ENCODE measurements at places on chromosomes 4 and X. TPM values are rescaled to one million over a fixed set of nuclear protein-coding genes. Genes with fewer than 3 reads are reported as not detected.
A peak's percentile ranks its signal among the peaks of the same experiment; 100 is the strongest.

The DRD5 gene
- total RNA-seq = not detected

- H3K36me3 ChIP-seq = no peaks in the 10 kb centered on the region
- no peak for DNase-seq
- H3K4me3 ChIP-seq = no peak overlapping the region
Observed at GRCh38 chrX:9677098-9677739, 88.4 kb downstream of the GPR143 start.

The DMP1 gene
- not detected for total RNA-seq

DNA sequence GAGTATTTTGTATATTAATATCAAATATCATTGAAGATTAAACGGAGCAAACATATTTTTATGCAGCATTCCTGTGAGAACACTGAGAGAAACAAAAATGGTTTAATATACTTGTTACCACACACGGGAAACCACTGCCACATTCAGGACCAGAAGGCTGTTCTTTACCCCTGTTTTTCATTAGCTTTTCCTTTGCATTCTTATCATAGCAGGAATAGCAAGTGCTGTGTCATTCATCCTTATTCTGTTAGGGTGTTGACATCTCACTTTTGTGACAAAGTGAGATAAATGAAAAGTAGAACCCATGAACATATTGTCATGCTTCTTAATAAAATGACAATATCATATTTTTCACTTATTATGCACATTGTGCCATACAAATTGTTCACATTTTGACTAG, 212.4 kb upstream of the NDST4 start:
- no peaks in the 10 kb centered on the region for H3K36me3 ChIP-seq
- H3K4me3 ChIP-seq = no peak overlapping the region
- H3K4me1 ChIP-seq = no peaks in the 10 kb centered on the region
- H3K27ac ChIP-seq = no peak overlapping the region
- DNase-seq = no peak

GRCh38 chr4:107913283-107913899, 18.0 kb upstream of the CYP2U1 start:
- DNase-seq = peak; percentile 33
- no peaks in the 10 kb centered on the region for H3K27me3 ChIP-seq
- H3K27ac ChIP-seq = no peak overlapping the region
- H3K4me1 ChIP-seq = no peaks in the 10 kb centered on the region

DNA sequence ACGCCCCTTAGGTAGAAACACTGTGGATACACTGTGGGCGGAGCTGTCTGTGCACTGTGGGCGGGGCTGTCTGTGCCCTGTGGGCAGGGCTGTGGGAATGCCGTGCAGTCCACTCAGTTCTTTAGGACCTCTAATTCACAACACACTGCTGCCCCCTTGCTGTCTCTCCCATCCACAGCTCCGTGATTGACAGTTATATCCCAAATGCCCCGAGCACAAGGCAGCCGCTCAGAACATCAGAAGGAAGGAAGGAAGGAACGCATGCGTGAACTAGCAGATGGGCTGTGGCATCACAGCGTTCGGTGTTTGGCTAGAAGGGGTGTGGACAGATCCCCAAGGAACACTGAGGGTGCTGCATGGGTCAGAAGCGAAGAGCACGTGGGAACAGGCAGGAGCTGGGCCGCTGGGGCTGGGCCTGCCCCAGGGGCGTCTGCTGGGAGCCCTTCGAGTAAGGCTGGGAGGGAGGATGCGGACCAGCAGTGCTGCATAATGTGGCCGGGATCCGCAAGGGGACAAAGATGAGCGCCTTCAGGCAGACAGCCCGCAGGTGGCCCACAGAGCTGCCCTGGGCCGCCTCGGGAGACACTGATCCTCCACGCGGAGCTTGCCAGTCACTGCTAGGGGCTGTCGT, 29.8 kb downstream of the ACOX3 start:
- DNase-seq = no peak
- H3K4me3 ChIP-seq = no peak overlapping the region
- H3K36me3 ChIP-seq = no peaks in the 10 kb centered on the region

GRCh38 chr4:20391198-20391597, 139.5 kb downstream of the SLIT2 start:
- no peak overlapping the region for H3K27ac ChIP-seq
- no peak for DNase-seq
- no peak overlapping the region for H3K4me3 ChIP-seq

DNA sequence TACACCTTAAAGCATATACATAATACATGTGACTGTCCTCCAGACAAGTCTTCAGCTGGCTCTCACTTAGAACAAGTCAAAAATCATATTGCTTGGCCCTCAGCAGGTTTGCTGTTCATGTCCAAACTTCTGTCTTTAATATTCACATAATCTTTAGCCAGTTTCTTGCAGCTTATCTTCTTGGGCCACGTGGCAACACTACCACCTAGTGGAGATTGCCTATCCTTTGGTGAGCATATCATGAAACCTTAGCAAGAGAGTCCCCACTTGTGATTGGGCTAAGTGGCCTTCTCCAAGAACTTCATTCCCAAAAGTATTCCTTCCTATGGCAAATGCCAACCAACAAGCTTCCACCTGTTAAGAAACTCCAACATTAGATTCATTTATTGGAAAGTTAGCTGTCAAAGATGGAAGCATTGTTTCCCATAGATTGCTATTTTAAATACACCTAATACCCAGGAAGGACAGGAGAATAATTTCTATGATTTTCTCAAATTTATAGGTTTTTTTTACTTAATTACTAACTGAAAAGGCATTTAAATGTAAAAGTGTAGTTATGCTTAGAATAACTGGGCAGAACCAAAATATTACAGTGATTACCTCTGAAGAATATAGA, 231.9 kb upstream of the INTU start:
- H3K4me1 ChIP-seq = no peaks in the 10 kb centered on the region
- H3K27me3 ChIP-seq = no peaks in the 10 kb centered on the region
- no peaks in the 10 kb centered on the region for H3K36me3 ChIP-seq
- H3K4me3 ChIP-seq = no peak overlapping the region
- peak; percentile 36 for DNase-seq

GRCh38 chr4:186201535-186202230, 10.3 kb downstream of the CYP4V2 start:
- no peak overlapping the region for H3K27ac ChIP-seq
- no peaks in the 10 kb centered on the region for H3K27me3 ChIP-seq
- H3K4me1 ChIP-seq = no peaks in the 10 kb centered on the region
- no peaks in the 10 kb centered on the region for H3K36me3 ChIP-seq
- H3K4me3 ChIP-seq = no peak overlapping the region
- peak; percentile 39 for DNase-seq

DNA sequence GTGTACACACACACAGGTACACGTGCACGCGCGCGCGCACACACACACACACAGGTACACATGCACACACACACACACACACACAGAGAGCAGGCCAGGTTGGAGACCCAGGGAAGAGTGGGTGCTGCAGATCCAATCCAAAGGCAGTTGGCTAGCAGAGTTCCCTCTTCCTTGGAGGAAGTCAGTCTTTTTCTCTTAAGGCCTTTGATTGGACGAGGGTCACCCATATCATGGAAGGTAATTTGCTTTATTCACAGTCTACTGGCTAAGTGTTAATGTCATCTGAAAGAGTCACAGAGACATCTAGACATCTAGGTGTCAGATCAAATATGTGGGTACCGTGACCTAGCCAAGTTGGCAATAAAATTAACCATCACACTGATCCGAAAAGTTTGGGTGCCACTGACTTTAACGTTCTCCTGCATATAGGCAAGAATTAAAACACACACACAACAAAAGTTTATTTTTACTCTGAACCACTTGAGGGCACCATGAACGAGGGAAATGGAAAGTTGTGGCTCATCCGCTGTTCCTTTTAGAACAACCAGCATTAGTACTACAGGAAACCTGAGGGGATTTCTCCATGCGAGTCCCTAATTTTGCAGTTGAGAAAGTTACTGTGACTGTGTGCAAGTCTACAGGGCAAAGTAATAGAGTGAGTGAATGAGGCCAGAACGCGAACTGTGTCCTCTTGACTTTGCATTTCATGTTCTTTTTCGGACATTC, 66.0 kb upstream of the STOX2 start:
- no peak overlapping the region for H3K4me3 ChIP-seq
- H3K36me3 ChIP-seq = no peaks in the 10 kb centered on the region
- no peak overlapping the region for H3K27ac ChIP-seq
- DNase-seq = no peak
- no peaks in the 10 kb centered on the region for H3K4me1 ChIP-seq

DNA sequence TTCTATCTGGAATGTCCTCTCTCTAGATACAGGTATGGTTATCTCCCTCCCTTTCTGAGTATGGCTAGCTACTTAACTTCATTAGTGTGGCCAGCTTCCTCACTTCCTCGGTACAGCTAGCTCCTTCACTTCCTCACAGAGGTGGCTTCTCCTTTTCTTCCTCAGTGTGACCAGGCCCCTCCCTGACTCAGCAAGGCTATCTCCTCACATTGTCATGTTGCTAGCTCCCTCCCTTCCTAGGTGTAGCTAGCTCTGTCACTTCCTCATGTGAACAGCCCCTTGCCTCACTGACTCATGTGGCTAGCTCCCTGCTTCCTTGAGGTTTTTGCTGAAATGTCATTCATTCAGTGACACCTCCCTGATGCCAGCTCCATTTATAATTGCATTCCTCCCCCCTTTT, 67.3 kb upstream of the DDIT4L start:
- DNase-seq = no peak
- H3K4me3 ChIP-seq = no peak overlapping the region
- H3K27me3 ChIP-seq = no peaks in the 10 kb centered on the region
- no peak overlapping the region for H3K27ac ChIP-seq
- H3K36me3 ChIP-seq = no peaks in the 10 kb centered on the region

The HOPX gene
- not detected for total RNA-seq

DNA sequence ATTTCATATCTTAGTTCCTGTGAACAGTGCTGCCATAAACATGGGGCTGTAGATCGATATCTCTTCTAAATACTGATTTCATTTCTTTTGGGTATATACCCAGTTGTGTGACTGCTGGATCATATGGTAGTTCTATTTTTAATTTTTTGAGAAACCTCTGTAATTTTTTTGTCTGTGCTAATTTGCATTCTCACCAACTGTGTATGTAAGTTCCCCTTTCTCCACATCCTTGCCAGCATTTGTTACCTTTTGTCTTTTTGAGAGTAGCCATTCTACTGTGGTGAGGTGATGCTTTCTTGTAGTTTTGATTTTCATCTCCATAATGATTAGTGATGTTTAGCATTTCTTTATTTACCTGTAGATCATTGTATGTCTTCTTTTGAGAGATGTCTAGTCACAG, 2086.5 kb upstream of the TENM3 start:
- H3K27ac ChIP-seq = no peak overlapping the region
- H3K4me1 ChIP-seq = no peaks in the 10 kb centered on the region
- no peaks in the 10 kb centered on the region for H3K27me3 ChIP-seq

DNA sequence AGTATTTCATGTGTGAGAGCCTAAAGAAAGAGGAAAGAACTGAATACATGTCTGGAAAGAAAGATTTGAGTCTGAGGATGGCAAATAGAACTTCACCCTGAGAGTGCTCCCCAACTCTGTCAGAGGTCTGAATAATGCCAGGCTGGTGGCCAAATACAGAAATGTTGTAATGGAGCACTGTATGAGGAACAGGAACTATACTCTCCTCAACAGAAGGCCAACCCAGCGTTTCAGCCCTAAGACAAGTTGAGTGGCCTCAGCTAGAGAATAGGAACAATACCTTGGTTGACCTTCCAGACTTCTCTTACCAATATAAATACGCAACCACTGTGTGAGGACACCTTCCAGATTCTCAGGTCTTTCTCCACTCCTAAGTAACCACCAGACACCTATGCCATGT, 94.5 kb upstream of the STIM2 start:
- no peaks in the 10 kb centered on the region for H3K36me3 ChIP-seq
- DNase-seq = no peak
- H3K4me3 ChIP-seq = no peak overlapping the region
- H3K4me1 ChIP-seq = no peaks in the 10 kb centered on the region
- no peaks in the 10 kb centered on the region for H3K27me3 ChIP-seq
- no peak overlapping the region for H3K27ac ChIP-seq

GRCh38 chr4:108527723-108528122, 92.7 kb upstream of the RPL34 start:
- H3K36me3 ChIP-seq = no peaks in the 10 kb centered on the region
- H3K4me3 ChIP-seq = no peak overlapping the region
- H3K27me3 ChIP-seq = no peaks in the 10 kb centered on the region
- DNase-seq = no peak

DNA sequence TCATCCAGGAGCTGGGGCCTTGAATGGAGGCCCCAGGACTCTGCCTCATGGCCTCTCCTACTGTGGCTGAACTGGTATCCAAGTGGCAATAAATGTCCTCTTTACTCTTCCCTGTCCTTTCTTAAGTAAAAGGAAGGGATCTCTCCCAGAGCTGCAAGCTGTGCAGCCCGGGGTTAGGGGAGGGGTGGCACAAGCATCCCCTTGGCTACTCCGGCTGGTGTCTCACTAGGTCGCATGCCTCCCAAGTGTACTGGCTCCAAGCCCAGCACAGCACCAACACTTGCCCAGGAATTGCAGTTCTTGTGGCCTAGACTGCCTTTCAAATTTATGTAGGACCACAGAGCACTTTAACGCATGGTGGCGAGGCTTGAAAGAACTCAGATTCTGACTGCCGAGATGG, 44.7 kb upstream of the MED14 start:
- no peaks in the 10 kb centered on the region for H3K27me3 ChIP-seq
- H3K4me1 ChIP-seq = no peaks in the 10 kb centered on the region
- DNase-seq = no peak
- no peak overlapping the region for H3K27ac ChIP-seq

The SUPT20HL2 gene
- total RNA-seq = not detected

- no peaks in the 10 kb centered on the region for H3K27me3 ChIP-seq
- H3K36me3 ChIP-seq = no peaks in the 10 kb centered on the region
- no peak overlapping the region for H3K4me3 ChIP-seq
- no peaks in the 10 kb centered on the region for H3K4me1 ChIP-seq
- H3K27ac ChIP-seq = no peak overlapping the region
- no peak for DNase-seq
Observed at GRCh38 chr4:1133033-1133432, 19.7 kb upstream of the RNF212 start.

DNA sequence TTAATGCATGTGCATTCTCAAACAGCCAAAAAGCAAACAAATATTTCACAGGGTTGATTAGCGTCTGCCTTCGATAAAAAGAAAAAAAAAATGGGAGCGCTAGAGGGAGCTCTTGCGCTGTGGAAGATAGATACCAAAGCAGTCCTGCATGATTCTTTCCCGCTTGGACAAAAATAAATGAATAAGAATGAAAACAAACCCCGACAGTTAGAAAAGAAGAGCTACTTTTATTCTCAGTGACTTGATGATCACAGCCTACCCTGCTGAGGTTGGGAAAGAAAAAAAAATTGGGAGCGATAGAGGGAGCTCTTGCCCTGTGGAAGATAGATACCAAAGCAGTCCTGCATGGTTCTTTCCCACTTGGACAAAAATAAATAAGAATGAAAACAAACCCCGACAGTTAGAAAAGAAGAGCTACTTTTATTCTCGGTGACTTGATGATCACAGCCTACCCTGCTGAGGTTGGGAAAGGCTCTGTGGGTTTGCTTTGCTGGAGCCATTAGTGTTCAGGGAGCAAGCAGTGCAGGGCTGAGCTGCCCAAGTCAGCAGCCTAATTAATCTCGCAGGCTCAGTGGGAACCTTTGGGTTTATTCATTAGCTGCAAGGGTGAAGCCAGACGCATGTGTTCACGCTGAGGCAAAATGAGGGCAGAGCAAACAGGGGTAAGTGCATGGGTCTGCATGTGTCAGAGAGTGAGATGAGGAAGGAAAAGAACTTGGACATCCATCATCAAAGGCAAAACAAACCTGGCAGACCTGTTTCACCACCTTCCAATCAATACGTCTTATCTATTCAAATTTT, 249.3 kb upstream of the PRKX start:
- DNase-seq = peak; percentile 1
- H3K4me3 ChIP-seq = no peak overlapping the region
- H3K36me3 ChIP-seq = no peaks in the 10 kb centered on the region

GRCh38 chr4:188198982-188199792, 59.9 kb downstream of the TRIML1 start:
- no peak for DNase-seq
- no peak overlapping the region for H3K4me3 ChIP-seq
- no peaks in the 10 kb centered on the region for H3K36me3 ChIP-seq

Data from Panc1 (cell line).